ENCODE measurements at places on chromosomes 11 and 22.

- no peak for DNase-seq
Measured at GRCh38 chr22:18984564-18984963, 48.5 kb upstream of the PRODH start.

DNA sequence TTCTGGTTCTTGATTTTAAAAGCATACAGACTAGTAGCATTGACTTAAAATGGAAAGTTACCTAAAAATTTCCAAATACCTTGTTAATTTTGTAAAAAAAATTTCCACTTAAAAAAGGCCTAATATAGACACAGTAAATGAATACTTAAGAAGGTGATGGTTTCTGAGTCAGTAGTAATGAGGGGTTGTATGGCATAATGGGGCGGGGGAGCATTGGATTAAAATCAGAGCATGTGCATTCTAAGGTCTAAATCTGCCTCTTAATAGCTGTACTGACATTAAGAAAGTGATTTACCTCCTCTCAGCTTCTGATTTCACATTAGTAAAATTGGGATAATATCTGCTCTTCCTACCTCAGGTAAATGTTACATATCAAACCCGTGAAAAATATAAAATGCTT is 446.5 kb downstream of the AASDHPPT start:
- no peak for DNase-seq

DNA sequence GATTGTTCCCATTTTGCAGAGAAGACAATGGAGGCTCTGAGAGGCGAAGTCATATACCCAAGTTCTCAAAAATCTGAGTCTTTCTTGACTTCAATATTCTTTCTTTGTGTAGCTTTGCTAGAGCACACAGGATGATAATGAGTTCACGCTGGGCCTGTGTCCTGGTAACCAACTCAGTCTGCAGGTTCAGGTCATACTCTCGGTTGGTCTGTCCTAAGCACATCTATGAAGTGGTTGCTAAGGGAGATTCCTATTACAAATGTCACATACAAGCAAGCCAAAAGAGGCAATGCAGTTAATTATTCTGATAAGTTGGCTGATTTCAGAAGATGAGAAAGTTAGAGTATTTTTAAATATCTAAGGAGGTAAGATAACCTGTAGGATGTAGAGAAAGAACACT is 481.0 kb downstream of the SOX6 start:
- no peak for DNase-seq

- no peak for DNase-seq
Measured at GRCh38 chr11:57368845-57369232, 12.1 kb downstream of the PRG3 start.

- no peak for DNase-seq
Measured at GRCh38 chr11:121669422-121669821, 216.7 kb upstream of the SORL1-AS1 start.

- DNase-seq = no peak
Measured at GRCh38 chr11:75955443-75955842, 140.4 kb downstream of the UVRAG start.

- no peak for DNase-seq
Measured at GRCh38 chr11:14132312-14132711, 169.8 kb downstream of the SPON1 start.

- no peak for DNase-seq
Measured at GRCh38 chr22:40479126-40479800, 108.9 kb downstream of the SGSM3 start.

DNA sequence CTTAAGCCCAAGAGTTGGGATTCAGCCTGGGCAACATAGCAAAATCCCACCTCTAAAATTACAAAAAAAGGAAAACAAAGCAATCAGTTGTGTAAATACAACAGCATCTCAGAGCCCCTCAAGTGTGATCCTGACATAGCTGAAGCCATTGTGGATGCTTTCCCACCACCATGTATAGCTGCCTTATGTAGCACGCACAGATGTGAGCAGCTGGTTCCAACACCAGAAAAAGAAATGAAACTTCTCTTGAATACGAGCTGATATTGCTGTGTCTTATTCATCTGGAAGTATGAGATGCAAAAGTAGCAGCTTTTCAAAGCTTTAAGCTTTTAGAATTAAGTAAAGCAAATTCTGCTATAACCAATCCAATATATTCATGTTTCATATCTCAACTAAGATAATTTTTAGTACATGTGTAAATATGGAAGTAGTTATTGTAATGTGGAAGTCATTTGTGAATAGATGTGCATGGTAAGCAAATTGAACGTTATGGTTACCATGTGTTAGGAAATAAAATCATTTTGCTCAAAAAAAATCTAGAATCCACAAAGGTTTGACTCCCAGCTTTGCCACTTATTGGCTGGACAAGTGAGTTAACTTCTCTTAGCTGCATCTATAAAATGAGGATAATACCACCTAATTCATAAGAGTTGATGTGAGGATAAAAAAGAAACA is 63.2 kb downstream of the SGSM3 start:
- DNase-seq = no peak

DNA sequence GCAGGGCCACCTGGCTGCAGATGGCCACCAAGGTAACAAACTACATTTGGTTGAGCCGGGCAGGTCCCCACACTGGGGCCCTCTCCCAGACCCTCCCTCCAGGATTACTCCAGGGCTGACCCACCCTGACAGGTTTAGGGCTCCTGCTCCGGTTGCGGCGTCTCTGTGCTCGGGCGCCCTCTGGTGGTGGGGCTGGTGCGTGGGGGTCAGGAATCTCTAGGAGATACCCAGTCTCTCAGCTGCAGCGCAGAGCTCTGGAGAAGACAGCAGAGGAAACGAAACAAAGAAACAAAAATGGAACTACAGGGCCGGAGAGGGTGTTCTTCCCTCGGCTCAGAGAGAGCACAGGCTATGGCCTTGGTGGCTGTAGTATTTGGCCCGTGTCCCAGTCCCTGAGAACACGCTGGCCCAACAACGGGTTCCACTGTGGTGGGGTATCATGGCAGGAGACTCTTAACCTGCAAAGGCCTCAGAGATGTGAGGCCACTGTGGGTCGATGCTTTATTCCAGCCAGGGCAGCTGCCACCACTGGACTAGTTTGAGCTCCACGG is 2.4 kb downstream of the C11orf96 start:
- DNase-seq = no peak

All from T-helper 22 cell (primary cell).